ENCODE measurements at places on chromosomes 16 and 17.

GRCh38 chr16:59210955-59211541 is 476.9 kb upstream of the GOT2 start:
- no peak for DNase-seq

- no peak for DNase-seq
These were observed 39.3 kb downstream of the MSI2 start for GRCh38 chr17:57295526-57296023.

- no peak for DNase-seq
These were observed 750 bp upstream of the ALDOC start for GRCh38 chr17:28577466-28577824.

- peak; percentile 73 for DNase-seq
These were observed 10.0 kb downstream of the ATP5PD start for GRCh38 chr17:75036643-75037268.

DNA sequence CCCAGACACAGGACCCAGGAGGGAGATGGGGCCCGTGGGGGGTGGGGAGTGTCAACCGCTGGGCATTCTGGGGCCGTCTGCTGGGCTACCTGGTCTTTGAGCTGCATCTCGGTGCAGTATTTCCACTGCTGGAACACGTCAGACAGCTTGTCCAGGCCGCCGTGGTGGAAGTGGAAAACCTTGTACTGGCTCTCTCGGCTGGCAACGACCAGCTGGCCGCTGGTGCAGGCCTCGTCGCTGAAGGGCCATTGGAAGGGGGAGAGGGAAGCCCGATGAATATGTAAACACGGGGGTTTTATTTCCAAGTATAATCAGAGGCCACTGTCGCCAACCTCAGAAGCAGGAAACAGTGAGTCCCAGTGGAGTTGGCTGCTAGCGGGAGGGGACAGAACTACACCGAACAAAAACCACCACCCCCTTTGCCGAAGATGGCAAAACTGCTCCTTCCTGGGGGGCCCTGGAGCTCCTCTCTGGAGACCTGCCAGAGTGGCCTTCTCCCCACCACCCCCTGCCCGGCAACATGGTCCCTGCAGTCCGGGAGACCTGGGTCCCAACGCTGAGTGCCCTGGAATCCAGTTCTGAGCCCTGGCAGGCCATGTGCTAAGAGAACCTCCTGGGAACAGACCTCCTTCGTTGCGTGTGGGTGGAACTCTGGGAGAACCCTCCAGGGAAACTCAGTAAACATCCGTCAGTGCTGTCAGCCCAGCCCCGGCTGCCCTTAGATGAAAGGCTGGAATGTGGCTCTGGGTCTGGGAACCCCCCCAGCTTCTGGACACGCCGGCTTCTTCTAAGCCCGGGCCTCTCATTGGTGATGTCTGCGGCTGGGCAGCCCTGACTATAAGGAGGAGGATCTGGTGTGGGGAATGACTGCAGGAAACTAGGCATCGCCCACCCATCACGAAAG is 84.1 kb downstream of the TBC1D16 start:
- no peak for DNase-seq

GRCh38 chr17:79463421-79464317 is 147.2 kb downstream of the RBFOX3 start:
- no peak for DNase-seq

GRCh38 chr16:997440-998051 is 16.0 kb downstream of the SOX8 start:
- peak; percentile 28 for DNase-seq

- DNase-seq = peak; percentile 73
These were observed 9.0 kb downstream of the TMEM98 start for GRCh38 chr17:32936894-32937500.

- no peak for DNase-seq
These were observed 5.6 kb downstream of the SPATA32 start for GRCh38 chr17:45256114-45256966.

- DNase-seq = no peak
These were observed 22.3 kb upstream of the SMPD3 start for GRCh38 chr16:68470461-68471150.

GRCh38 chr16:626787-627453 is 3.9 kb upstream of the WFIKKN1 start:
- no peak for DNase-seq

GRCh38 chr16:88318521-88318920 is 64.2 kb upstream of the ZNF469 start:
- no peak for DNase-seq

DNA sequence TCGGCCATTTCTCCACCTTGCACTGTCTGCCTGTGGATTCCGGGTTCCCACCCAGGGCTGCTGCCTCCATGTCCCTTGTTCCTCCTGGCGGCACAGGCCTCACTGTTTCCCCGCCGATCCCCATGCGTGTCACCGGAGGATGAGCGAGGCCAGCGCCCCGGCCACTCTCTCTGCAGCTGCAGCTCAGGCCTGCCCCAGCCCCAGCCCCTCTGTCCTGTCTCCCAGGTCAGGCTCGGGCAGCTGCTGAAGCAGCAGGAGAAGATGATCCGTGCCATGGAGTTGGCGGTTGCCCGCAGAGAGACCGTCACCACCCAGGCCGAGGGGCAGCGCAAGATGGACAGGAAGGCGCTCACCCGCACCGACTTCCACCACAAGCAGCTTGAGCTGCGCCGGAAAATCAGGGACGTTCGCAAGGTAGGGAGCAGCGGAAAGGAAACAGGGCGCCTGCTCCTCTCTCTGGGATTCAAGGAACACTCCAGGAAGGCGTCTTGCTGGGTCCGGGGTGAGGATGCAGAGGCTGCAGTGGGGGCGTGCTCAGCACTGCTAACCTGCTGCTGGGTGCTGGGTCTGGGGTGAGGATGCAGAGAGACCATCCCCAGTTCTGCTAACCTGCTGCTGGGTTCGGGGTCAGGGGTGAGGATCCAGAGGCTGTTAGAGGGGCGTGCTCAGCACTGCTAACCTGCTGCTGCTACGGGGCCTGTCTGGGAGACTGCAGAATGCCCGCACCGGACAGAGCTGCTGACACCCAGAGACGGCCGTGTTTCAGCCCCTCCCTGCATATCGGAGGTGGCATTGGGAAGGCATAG is 6.1 kb upstream of the GAA start:
- no peak for DNase-seq

DNA sequence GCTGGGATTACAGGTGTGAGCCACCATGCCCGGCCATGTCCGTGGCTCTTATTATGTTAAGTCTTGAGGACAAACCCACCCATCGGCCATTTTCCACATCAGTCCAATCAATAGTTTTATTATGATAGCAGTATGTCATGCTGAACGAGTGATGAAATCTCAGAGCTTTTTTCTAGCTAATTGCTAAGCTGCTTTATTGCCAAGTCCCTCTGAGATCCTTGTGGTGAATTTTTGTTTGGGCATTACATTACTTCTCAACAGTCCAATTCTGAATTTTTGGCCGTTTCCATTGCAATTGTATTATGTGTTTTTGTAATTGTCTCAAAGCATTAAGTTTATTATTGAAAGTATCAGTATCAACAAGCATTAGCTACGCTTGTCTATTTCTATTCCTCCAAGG is 10.9 kb downstream of the RNF112 start:
- no peak for DNase-seq

DNA sequence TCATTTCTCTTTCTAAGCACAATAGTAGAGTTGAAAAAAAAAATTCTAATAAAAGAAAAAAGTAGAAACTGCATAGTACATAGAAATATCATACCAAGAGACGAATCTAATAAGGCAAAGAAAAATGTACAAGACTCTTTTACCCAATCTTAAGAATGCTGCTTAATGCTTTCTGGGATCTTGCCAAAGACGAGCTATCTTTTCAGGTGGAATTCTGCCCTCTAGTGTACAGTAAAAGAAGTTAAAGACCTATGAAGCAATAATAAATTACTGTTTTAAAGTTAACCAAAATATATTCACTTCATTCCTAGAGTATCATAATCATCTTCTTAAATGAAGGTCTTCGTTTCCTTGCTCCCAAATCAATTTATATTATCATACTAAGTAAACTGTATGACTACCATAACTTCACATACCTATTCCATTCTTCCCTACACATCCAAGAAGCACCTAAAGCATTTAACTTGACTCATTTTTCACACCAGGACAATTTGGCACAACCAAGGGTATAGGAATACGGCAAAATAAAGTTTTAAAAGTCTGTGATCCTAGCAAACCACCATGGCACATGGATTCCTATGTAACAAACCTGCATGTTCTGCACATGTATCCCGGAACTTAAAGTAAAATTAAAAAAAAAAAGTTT is 47.7 kb downstream of the CFDP1 start:
- peak; percentile 48 for DNase-seq

Data from activated CD4-positive, alpha-beta T cell treated with anti-CD3 and anti-CD28 coated beads, Interleukin-2, Interleukin-6, amounts not matched to agents 100 ng/mL and 50 ng/mL, durations not matched to agents 16 hours and 8 hours (primary cell).